Stimulated activated CD8-positive, alpha-beta memory T cell treated with anti-CD3 and anti-CD28 coated beads, Interleukin-12 subunit alpha, Interleukin-12 subunit beta, amount 100 ng/mL, for 4 hours (primary cell): ENCODE measurements at places on chromosomes 5 and 9.

GRCh38 chr9:105339849-105340248 lies 95.4 kb downstream of the SLC44A1 start:
- DNase-seq: no peak

DNA sequence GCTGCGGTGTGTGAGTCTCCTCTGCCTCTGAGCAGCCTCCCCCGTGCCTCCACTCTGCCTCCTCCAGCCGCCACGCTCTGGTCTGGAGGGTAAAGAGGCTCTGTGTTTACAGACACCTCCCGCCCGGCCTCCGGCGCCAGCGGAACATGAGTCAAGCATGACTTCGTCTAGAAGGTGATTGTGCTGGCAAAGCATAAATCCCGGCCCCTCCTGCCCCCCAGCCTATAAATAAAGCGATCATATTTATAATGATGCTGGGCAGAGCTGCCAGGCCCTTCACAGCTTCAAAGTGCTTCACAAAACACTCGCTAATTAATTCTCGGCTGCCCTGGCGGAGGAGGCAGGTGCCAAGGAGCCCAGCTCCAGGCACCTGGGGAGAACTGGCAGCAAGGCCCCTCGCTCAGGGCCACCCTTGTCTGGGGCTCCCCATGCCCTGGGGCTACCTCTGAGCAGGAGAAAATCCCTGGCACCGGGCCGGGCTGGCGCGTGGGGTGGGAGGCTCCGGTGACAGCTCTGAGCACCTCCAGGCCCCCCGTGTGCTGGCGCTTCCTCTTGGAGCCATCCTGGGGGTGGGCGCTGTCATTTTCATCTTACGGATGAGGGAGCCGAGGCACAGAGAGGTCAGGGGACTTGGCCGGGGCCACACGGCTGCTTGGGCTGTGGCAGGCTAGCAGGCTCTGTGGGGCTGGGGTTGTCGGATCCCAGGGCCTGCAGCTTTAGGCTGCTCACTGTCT lies 87.8 kb downstream of the RXRA start:
- DNase-seq: no peak

GRCh38 chr9:88586452-88586851 lies 51.5 kb downstream of the NXNL2 start:
- DNase-seq: no peak

DNA sequence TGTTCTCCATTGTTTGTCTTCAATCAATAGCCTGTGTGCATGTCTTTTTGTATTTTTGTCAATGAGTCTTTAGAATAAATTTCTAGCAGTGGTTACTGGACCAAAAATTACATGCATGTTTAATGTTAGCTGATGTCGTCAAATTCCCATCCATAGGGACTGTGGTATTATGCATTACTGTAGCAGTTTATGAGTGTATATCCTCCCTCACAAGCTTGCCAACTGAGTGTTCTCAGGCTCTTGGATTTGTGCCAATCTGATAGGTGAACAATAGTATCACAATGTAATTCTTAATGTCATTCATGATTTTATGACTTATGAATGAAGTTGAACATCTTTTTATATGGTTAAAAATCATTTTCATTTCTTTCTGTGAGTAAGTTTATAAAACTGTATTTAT lies 13.0 kb downstream of the SNX24 start:
- no peak for DNase-seq

DNA sequence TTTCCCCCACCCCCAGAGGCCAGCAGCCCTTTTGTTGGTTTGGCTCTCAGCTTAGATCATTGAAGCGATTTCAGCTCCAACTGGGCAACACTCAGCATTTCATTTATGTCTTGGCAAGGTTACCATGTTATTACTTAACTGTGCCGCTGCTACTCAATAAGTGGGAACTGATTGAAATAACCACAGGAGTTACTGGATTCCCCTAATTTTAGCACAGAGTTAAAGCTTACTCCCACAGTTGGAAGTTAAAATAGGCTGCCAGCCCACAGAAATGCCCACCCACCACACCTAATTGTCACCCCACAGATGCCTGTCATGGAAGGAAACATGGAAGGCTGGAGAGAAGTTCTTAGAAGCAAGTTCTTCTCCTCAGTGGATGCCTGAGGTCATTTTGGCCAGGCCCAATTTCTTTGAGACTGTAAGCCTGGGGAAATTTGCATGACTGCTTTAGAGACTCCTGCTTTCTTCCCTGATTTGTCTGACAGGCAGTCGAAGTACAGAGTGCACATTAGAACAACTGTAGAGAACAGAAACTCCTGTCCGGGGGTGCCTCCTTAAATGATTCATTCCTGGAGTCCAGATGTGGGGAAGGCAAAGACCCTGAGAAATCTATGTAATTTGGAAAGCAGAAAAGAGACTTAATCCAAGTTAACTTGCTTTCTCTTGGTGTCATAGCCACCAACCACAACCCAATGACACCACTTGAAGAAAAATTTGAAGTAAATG lies 370.0 kb downstream of the ZSWIM6 start:
- no peak for DNase-seq

DNA sequence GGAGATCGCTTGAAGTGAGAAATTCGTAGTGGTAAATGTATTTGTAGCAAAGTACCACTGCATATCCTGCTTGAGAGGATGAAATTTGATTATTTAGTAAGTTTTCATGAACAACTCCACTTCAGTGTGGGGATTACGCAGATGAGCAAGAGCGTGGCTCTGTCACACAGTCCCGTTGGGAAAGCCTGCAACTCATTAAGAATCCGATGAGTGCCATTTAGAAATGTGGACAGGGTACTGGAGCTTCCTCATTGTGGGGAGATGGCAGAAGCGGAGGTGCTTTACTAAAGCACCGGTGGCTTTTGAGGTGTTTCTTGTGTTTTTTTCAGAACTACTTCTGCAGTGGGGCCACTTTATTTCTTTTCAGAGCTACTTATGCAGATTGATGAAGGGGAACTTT lies 1.4 kb downstream of the TJP2 start:
- no peak for DNase-seq

- peak; percentile 80 for DNase-seq
Observed at GRCh38 chr9:129202613-129203555, 24.8 kb upstream of the IER5L start.

- DNase-seq: no peak
Observed at GRCh38 chr5:37189355-37189754, 59.8 kb downstream of the CPLANE1 start.

GRCh38 chr5:112918679-112919078 lies 3.3 kb downstream of the REEP5 start:
- no peak for DNase-seq

DNA sequence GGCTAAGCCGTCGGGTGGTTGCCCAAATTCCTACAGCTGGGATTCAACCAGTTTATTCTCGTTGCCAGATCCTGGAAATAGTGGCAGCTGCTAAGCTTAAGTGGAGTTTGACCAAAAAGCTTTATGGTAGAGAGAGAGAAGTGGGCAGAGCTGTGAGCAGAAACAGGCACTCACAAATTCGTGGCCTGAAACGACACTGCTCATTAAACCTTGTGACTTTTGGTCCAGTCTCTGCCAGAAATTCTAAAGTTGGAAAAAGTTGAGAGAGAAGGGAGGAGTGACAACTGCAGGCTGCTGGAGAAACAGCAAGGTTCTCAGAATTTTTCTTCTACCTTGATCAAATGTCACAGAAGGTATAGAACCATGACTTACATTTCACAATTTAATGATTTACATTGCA lies 131.5 kb downstream of the MTX3 start:
- DNase-seq: no peak

GRCh38 chr9:129338724-129339430 lies 160.8 kb upstream of the IER5L start:
- DNase-seq: no peak

GRCh38 chr9:109329638-109330258 lies 8.9 kb upstream of the EPB41L4B start:
- no peak for DNase-seq

DNA sequence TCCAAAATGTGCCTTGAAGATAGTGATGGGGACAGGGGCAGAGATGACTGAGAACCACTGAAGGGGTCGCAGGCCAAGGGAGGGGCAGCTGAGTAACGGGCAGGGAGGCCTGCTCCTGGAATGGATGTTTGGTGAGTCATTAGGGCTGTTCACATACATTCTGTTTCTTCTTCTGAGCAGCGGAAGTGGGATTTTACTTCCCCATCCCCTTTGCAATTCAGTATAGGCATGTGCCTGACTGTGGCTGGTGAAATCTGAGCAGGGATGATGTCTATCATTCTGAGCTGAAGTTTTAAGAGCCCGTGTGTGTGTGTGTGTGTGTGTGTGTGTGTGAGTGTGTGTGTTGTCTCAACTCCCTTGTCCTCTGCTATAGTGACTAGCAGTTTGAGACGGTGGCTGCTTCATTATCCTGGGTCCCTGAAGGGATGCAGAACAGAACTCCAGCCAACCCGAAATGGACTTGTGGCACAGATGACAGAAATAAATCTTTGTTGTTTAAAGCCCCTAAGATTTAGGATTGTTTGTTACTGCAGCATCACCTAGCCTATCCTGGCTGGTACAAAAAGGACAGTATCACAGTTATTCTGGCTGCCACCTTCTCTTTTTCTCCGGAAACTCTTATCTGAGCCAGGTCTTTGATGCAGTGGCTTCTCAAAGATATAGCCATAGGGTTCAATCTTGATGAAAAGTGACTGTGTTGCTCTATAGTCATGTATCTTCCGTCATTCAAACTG lies 29.2 kb upstream of the TGFBI start:
- DNase-seq: no peak

DNA sequence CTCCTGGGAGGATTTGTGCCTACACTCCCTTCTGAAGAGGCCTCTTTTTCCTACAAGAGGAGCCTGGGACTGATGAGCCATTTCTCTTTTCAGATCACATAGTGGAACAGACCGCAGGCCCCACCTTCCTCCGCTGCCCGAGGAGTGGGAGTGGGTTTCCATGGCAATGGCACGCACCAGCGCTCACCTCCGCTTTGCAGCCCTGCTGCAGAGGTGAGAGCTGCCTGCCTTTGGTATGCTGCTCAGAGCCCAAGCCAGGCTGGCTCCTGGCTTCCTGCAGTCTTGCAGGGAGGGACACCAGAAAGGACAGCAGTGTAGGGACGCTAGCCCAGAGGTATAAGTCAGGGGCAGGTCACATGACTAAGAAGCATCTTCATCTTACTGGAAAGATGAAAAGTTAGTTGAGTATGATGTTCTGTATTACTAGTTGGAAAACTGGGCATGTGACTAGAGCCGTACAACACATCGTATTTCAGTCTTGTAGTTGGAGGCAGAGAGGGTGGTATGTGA lies 12.4 kb downstream of the PTTG1 start:
- no peak for DNase-seq

DNA sequence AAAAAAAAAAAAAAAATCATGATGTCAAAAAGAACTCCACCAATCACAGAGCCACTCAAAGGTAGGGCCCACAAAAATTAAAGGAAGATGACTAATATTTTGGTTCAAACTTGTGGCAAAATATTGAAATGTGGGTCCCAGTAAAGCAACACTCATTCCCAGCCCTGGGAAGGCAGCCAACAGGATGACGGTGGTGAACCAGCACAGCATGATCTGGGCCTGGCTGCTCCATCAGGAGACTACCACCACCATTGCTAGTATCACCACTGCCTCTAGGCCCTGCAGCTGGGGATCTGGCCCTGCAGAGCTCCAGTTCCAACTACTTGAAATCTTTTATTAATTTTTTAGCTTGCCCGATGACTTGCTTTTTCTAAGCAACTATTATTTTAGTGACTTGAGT lies 206.8 kb upstream of the ITGA1 start:
- no peak for DNase-seq
